Effector memory CD8-positive, alpha-beta T cell (primary cell): ENCODE measurements at places on chromosomes 16 and 17.

GRCh38 chr17:72603420-72604242 lies 482.8 kb downstream of the SOX9 start:
- no peak for DNase-seq

DNA sequence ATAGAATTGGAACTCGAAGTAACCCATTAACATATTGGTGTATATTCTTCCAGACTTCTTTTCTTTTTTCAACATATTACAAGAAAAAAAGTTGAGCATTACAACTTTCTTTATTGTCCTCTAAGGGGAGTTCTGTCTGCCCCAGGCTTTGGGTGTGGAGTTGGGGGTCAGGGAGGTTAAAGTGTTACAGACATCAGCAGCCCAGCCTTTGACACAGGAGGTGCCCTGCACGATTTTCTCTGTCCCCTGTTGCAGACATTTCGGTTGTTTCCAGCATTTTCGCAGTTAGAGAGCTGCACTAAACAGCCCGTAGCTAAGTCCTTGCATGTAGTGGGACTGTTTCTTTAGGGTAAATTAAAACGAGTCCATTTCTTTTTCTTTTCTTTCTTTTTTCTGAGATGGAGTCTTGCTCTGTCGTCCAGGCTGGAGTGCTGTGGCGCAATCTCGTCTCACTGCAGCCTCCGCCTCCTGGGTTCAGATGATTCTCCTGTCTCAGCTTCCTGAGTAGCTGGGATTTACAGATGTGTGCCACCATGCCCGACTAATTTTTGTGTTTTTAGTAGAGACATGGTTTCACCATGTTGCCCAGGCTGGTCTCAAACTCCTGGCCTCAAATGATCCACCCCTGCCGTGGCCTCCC lies 13.4 kb upstream of the ADCY7 start:
- no peak for DNase-seq

GRCh38 chr17:48628649-48629410 lies 2.7 kb upstream of the HOXB9 start:
- no peak for DNase-seq

DNA sequence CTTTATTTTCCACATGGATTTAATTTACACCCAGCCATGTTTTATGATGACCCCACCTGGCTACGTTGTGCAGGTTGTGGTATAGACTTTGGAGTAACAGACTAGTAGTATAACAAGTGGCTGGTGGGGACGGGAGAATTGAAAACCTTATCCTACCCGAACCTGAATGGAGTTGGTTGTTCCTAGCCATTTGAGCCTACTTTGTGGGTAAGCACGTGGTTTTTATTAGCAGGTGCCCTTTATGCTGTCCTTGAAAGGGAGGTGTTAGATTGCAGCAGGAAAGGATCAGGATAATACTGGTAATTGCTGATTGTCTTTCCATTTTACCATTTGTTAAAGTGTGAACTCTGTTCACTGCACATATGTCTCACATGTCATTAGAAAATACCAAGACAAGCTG lies 31.9 kb upstream of the PHAF1 start:
- no peak for DNase-seq

DNA sequence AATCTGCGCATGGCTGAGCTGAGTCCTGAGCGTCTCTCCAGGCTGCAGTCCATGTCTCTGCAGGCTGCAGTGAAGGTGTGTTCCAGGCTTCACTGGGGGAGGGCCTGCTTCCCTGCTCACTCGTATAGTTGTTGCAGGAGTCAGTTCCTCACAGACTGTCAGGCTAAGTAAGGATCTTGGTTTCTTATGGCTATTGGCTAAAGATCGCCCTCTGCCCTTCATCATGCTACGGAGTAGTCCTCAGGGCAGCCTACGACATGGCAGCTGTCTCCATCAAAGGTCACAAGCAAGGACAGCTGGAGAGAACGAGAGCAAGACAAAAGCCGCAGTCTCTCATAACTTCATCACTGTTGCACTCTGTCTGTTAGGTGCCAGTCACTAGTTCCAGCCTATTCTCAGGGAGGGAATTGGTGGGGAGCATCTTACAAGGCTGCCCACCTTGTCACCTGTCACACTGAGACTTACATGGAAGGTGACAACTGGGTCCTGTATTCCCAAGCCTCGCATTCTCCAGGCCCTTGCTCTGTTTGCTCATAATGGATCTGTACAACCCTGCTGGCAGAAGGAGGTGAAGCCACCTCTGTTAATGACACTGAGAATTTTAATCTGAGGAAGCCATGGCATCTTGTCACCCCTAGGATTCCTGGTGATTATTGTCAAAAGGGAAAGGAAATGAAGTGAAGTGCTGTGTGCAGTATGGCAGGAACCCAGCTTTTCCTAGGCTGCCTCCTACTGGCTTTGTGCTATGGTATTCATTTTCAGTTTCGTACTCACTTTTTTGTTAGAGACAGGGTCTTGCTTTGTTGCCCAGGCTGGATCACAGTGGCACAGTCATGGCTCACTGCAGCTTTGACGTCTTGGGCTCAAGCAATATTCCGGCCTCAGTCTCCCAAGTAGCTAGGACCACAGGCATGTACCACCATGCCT lies 43.4 kb downstream of the MFSD11 start:
- DNase-seq = no peak

- no peak for DNase-seq
Measured at GRCh38 chr17:81518785-81519283, 6.2 kb upstream of the ACTG1 start.

GRCh38 chr17:61447358-61447757 lies 4.9 kb upstream of the TBX4 start:
- no peak for DNase-seq
